ENCODE measurements at places on chromosomes 13 and 19.

DNA sequence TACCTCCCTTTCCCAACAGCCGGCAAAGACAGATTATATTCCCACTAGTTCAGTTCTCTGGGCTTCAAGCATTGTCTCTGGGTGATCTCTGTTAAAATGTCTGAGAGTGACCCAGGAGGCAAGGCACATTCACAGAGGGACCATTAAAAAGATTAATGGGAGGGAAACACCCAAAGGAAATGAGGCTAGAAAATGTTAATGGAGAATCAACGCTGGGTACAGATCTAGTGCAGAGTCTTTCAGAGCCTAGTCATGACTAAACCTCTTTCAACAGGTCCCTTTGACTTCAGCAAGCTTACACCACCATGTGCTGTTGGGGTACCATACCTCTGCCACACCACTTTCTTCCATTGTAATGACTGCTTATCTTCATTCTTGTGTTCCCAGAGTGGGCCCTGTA lies 358.6 kb downstream of the DCT start:
- no peak for DNase-seq

DNA sequence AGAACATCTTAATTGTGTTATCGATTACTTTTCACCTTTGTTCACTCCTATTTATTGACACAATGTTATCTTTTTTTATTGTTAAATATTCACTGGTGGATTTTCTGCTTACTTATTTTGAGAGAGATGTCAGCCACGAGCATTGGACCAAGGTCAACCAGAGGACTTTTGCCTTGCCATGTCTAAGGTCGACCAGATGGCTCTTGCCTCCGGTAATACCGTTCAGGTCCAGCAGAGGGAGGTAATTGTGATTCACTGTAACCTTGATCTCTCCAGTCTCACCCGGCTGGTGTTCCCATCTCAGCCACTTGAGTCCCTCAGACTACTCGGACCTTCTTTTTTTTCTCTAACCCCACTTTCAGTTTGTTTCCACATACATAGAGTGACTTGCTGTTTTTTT lies 1438.1 kb downstream of the UQCRFS1 start:
- DNase-seq, result peak; percentile 59

- peak; percentile 46 for DNase-seq
These were observed 84.3 kb downstream of the NUFIP1 start for GRCh38 chr13:44904967-44905366.

DNA sequence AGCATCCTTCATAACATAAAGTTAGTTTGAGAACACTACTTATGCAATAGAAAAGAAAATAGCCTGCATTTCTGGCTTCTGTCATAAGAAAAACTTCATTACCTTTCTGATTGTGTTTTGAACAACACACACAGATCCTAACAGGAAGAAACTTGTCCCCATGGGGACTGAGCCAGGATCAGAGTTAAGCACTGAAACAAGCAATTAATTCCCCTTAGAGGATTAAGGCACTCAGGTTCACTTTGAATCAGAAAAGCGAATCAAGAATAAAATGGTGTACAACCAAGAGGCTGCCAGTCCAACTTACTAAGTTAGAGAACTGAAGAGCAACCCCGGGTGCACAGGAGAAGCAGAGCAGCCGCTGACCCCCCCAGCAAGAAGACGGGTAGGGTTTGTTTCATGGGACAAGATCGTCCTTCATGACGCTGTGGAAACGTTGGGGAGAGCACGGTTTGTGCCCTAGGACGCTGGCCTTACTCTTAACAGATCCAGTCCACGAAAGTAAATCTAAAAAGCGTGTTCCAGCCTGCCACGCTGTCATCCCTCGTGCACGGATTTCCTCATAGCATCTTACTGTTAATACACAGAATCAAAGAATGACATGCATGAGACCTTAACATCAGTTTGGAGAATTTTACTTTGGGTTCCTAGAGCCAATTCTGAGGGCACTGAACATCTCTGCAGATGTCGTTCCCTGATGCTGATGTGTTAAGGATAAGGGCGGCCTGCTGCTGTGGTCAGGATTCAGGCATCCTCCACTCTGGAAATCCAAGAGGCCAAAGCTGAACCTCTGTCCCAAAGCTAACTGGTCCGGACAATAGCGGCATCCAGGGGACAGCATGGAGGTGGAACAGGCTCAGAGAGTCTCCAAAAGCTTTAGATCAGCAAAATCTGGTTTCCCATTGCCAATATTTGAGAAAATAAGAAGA lies 46.4 kb downstream of the GGACT start:
- DNase-seq, result no peak

DNA sequence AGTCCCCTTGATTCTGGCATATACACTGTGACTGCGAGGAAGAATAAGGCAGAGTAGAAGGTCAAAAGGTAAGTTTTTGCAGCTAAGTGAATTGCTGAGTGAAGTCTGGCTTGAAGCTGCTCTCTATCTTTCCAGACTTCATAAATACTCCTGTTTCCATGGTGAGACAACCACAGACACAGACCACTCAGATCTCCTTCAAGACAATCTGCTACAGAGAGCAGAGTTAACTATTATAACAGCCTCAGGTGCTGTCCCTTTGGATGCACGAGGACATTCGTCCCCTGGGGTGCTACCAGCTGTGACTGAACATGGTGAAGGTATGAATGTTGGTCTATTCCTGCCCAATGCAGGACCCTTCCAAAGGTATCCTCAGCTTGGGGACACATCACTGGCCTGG lies 104.0 kb downstream of the MYCBP2 start:
- no peak for DNase-seq

DNA sequence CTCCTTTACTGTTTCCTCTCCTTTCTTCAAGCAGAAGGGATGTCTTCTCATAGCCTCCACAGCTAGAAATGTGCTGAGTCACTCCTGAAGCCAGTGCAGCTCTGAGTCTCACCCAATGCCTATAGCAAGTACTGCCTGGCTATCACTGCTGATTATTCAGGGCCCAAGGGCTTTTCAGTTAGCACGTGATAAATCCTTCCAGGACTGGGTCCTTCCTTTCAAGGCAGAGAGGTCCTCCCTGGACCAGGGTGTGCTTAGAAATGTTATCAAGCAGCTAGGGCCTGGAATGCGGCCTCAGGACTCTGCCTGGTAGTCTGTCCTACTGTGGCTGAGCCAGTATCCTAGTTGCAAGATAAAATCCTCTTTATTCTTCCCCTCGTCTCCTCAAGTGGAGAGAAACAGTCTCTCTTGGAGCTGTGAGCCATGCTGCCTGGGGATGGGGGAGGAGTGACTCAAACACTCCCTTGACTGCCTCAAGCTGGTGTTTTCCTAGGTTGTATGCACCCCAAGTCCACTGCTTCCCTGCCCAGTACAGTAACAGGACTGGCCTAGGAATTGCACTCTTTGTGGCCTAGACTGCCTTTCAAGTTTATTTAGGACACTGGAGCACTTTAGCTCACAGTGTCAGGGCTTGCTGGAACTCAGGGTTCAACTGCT lies 198.7 kb upstream of the SERP2 start:
- DNase-seq, result no peak

DNA sequence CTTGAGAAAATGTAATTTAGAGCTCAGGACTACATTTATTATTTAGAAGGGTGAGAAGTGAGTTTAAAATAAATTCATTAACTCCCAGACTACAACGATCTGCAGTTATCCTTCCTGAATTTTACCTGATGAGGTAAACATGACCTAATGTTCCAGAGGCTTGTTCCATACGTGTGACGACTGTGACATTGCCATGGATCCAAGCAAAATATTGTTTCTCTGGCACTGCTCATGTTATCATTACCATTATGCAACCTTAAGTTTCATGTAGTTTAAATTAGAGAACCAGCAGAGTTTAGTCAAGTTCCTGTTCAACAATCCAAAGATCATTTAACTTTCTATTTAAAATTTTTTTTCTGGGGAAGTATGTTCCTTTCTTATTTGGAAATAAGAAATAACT lies 279.6 kb downstream of the KLF5 start:
- DNase-seq, result no peak

DNA sequence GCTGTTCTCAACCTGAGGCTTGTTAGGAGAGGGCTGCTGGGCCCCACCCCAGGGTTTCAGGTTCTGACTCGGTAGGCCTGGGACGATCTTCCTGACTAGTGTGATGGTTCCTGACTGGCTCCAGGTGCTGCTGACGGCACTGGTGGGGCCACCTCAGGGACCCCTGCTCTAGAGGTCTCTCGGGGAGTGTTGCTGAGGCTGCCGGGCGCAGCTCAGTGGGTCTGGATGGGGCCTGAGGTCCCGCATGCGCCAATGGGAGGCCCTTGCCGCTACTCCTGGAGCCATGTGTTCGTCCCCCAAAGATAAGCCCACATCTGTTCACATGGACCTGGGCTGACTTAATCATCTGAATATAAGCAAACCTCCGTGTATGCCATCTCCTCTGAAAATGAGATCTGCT lies 133.0 kb downstream of the ATP11A start:
- no peak for DNase-seq

- DNase-seq, result no peak
These were observed 5.6 kb downstream of the MAN2B1 start for GRCh38 chr19:12660980-12661379.

DNA sequence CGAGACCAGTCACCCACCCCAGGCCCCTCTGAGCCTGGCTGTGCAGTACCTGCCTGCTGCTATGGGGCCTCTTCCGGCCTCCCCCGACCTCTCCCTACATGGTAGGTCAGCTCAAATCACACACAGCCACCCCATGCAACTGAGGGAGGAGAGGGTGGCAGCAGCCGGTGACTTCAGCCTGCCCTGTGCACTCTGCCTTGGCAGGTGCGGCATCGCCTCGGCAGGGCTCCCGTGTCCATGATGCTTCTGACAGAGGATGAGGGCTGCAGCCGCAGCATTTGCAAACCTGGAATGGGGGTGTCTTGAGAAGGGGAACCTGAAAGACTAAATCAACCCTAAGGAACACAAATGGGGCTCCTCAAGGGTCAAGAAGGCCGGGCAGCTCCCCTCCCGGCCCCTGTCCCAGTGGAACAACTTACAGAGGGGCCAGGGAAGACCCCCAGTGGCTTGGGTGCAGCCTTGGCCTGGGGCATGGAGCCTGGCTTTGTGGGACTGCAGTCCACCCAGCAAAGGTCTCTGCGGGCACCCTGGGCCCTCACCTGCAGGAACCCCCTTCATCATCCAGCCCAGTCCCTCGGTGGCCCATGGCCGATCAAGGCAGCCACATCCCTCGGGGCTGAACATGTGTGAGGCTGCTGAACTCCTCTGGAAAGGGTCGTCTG lies 6.7 kb downstream of the TEX29 start:
- no peak for DNase-seq

GRCh38 chr19:28466107-28467045 lies 746.6 kb downstream of the UQCRFS1 start:
- peak; percentile 49 for DNase-seq

DNA sequence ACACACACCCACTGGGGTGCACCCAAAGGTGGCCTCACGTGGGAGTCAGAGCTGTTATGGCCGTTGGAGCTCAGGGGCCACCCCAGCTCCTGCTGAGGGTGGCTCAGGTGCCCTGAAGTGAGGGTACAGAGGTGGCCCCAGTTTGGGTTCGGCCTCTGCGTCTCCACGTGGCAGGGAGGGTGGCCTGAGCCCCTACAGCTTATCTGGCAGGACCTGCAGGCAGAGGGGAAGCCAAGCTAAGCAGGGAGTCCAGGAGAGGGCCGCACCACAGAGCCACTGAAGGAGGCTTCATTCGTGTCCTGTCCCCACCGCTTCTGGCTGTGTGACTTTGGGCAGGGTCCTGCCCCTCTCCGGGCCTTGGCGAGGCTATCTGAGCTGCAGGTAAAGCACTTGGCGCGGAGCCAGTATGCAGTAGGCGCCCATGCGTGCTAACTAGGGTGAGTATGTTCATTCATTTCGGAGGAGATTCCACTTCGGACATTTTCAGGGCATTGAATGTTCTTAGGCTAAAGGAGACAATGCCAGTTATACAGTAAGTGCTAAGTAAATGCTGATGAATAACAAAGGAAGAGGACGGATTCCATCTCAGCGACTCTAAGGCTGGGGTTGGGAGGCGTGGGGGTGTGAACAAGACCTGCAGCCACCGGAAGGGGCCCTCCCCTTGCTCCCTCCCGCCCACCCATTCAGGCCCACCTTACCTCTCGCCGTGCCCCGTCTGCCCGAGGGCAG lies 4.9 kb downstream of the REX1BD start:
- no peak for DNase-seq

- no peak for DNase-seq
These were observed 434.6 kb downstream of the FGF14 start for GRCh38 chr13:101967216-101967615.

GRCh38 chr19:34990578-34991192 lies 9.4 kb upstream of the GRAMD1A start:
- DNase-seq, result no peak

- DNase-seq, result peak; percentile 16
These were observed 576 bp downstream of the APBA3 start for GRCh38 chr19:3760871-3761361.

GRCh38 chr19:50455992-50456391 lies 20.3 kb upstream of the EMC10 start:
- no peak for DNase-seq

GRCh38 chr19:13267889-13268288 lies 117.7 kb downstream of the IER2 start:
- DNase-seq, result no peak

DNA sequence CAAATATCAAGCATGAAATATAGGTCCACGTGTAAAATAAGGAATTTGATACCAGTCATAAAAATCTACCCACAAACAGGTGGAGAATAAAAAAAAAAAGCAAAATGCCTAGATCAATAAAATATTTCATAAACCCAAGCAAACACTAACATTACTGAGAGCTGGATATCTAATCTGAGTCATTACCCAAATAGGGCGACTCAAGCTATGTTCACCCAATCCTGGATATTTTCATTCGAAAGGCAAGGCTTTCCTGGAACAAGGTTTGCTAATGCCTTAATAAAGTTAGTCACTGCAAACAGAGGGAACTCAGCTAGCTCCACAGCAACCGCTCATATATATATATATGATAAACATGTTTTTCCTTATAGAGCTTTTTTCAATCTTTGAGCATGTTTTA lies 33.5 kb upstream of the TM9SF2 start:
- no peak for DNase-seq

DNA sequence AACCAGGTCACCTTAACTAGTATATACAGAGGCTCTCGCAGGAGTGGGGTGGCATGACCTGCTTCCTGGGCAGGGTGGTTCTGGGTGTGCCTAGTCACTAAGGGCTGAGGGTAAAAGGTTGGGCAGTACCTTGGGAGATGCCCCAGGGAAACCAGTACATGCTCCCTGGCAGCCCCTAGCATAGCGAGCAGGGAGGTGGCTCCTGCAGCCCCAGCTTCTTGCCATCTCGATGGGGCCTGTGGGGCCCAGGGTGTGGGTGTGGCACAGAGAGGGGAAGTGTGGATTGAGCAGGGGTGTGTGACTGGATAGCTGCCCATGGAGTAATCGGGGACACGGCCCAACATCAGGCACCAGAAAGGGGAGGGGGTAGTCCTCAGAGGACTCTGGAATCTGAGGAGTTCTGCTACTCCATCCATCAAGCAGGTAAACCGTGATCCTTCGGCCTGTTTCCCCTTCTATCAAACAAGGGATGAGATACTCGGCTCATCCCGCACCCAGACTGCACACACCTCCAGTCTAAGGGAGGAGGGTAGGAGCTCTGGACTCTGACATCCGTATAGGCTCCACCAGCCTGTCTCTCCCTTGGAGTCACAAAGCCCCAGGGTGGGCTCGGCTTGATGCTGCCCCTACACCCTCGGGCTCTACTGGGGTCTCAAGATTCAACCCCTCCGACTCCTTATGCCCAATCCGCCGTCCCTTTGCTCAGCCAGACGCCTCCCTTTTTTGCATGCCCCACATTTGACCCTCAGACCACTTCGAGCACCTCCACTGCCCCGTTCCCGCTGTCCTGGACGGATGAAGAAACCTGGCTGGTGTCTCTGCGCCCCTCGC lies 1.1 kb downstream of the ZBTB45 start:
- DNase-seq, result no peak

GRCh38 chr13:37100731-37101130 lies 4.7 kb downstream of the CSNK1A1L start:
- no peak for DNase-seq

GRCh38 chr19:17424743-17425365 lies 5.0 kb downstream of the MVB12A start:
- peak; percentile 84 for DNase-seq
